ENCODE measurements at places on chromosomes 7 and 10.

GRCh38 chr7:923108-924041 lies 31.1 kb downstream of the ADAP1 start:
- DNase-seq: peak; percentile 85

DNA sequence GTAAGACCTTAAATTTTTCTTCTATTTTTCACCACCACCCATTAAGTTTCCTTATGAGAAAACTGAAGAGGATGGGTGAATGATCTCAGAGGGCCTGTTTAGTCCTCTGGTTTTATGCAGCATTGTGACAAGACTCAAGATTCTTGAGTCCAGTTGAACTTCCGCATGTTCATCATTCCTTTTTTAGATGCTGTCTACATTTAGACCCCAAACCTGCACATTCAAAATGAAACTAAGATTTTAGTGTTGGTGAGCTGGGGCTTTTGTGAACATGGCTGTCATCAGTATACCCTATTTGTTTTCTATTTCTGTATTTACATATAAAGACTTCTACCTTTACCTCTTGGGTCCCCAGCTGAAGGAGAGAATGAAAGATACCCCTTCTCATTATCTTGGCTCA lies 31.1 kb downstream of the NET1 start:
- no peak for DNase-seq

GRCh38 chr10:23754179-23754578 lies 315.3 kb downstream of the OTUD1 start:
- no peak for DNase-seq

DNA sequence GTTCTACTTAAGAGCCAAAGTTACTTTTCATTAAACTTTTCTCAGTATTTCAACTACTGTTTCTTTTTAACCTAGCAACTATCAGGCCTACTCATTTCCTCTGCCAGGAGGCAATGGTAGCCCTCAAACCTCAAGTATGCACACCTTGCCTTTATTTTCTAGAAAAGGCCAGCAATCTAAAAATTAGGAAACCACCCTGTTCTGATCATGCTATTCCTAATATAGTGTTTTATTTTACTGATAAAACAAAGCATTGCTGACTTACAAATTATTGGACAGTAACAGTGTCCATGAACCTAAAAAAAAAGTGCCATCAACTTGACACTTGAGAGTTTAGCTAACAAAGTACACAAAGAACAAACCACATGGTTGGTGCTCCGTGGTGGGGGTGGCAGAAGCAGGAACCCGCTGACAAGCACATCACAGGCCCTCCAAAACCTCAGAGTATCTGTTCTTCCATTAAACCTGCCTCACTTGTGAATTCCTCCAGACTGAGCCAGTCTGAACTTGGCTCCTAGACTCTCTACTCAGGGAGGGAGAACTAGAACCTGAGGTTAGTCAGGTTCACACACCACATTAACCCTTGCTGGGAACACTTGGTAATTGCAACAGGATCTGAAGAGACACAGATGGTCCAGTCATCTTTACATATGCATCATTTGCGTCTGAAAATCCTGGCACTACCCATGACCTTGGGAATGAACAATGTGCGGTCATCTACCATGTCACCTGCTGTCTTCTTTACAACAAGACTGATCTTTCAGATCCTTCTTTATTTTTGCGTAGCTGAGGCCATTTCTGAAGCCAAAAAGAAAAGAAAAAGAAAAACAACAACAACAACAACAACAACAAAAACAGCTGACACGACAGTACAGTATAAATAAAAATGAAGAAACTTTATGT lies 31.9 kb downstream of the PIP4K2A start:
- DNase-seq: peak; percentile 39

- DNase-seq: no peak
These were observed 193.9 kb downstream of the FAM107B start for GRCh38 chr10:14580671-14581332.

- DNase-seq: no peak
These were observed 811 bp upstream of the ARHGAP12 start for GRCh38 chr10:31929261-31930022.

DNA sequence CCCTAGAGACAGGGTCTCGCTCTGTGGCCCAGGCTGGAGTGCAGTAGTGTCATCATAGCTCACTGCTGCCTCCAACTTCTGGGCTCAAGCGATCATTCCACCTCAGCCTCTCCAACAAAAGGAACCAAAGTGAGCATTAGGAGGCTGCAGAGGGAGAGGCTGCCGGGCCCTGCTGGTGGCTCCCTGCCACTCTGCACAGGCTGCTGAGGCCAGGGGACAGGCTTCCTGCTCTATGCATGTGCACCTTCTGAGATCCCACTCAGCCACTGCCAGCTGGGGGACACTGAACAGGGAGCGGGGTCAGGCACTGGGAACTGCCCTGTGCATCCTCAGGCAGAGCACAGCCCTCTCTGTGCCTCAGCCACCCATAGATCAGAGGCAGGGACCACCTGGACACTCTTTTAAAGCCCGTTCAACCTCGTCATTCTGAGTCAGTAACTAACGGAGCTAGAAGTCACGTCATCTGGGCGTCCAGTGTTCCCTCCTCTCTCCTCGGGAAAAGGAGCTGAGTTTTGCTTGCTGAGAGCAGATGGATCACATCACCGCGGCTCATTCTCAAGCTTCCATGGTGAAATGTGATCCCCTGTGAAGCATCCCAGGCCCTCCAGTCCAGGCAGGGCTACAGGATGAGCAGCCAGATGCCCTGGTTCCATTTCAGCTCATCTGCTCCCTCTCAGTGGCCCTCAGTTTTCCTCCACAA lies 109.6 kb downstream of the MYL10 start:
- DNase-seq: no peak

- DNase-seq: no peak
These were observed 13.9 kb downstream of the PCLO start for GRCh38 chr7:83148776-83149175.

DNA sequence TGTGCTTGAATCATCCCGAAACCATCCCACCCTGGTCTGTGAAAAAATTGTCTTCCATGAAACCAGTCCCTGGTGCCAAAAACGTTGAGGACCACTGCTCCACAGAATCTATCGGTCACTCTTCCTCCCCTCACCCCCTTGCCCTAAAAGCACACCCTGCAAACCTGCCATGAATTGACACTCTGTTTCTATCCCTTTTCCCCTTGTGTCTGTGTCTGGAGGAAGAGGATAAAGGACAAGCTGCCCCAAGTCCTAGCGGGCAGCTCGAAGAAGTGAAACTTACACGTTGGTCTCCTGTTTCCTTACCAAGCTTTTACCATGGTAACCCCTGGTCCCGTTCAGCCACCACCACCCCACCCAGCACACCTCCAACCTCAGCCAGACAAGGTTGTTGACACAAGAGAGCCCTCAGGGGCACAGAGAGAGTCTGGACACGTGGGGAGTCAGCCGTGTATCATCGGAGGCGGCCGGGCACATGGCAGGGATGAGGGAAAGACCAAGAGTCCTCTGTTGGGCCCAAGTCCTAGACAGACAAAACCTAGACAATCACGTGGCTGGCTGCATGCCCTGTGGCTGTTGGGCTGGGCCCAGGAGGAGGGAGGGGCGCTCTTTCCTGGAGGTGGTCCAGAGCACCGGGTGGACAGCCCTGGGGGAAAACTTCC lies 784 bp upstream of the SERPINE1 start:
- no peak for DNase-seq

DNA sequence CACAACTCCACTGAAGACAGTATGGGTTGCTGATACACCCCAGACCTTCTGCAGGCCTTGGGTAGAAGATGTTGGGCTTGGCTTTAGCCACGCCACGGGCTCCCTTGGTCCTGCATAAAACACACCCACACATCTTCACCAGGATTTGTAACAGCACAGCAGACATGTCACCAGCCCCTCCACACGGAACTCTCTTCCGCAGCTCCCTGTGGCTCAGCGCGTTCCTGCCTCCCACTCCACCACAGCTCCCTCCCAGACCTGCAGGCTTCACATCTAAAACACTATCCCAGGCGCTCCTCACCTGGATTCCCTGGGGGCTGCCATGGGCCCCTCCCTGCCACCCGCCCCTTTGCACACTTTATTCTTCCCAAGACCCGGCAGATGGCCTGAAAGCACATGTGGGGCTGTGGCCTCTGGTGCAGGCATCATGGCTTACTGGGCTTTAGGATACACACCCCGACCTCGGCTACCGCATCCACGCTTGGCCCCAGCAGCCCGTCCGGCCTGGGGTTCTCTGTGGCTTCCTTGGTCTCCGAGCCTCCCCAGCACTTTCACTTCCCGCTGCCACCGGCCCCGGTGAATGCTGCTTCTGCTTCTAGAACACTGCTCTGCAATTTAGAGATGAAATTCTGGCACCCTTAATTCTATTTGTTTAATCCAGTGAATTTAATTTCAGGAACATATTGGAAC lies 432.9 kb downstream of the DNAJB6 start:
- no peak for DNase-seq

DNA sequence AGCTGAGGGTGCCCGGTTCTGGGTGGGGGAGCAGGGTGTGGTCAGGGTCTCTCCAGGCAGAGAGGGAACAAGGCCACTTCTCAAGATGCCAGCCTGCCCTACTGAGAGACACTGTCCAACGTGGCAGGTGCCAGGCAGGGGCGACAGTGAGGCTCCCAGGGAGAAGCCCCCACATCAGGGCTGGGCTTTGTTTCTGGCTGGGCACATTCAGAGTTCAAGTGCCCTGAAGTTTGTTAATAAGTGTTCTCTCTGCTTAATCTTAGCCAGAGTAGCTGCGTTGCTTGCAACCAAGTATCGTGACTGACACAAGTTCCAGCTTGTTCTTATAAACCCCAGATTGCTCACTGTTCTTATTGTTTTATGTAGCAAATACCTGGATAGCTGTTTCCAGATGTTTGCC lies 21.8 kb downstream of the FOXL3 start:
- DNase-seq: no peak

DNA sequence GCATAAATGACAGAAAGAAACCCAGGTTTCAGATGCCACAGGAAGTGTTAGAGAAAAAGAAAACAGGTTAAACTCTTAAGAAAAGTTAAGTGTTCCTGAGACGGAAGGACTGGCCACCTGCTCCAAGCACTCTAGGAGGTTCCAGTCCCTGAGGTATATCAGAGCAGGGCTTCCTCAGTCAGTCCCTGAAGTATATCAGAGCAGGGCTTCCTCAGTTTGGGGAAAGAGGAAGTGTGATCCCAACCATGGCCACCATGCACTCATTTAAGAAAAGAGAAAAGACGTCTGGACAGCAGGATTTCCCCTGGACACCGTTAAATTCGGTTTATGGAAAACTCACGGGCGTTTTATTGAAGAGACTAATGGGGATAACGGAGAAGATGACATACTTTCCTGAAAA lies 133.4 kb upstream of the PFKP start:
- DNase-seq: no peak

DNA sequence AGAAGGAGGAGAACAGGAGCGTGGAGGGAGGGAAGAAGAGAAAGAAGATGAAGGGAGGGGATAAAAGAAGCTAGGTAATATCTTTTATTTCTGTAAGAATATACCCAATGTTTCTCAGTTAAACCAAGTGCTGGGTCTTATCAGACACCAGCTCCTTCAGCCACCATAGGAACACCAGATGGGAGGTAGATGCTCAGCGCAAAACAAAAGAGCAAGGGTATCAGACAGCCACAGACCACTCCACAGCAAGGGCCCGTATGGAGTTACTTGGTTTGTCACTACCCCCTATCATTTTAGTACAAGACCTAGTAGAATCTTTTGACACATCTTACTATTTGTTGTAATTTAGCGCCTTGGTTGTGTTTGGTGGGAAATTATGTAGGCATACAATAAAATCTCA lies 65.9 kb upstream of the FAM133B start:
- DNase-seq: no peak

GRCh38 chr10:76998451-76998850 lies 639.2 kb downstream of the KCNMA1 start:
- no peak for DNase-seq

DNA sequence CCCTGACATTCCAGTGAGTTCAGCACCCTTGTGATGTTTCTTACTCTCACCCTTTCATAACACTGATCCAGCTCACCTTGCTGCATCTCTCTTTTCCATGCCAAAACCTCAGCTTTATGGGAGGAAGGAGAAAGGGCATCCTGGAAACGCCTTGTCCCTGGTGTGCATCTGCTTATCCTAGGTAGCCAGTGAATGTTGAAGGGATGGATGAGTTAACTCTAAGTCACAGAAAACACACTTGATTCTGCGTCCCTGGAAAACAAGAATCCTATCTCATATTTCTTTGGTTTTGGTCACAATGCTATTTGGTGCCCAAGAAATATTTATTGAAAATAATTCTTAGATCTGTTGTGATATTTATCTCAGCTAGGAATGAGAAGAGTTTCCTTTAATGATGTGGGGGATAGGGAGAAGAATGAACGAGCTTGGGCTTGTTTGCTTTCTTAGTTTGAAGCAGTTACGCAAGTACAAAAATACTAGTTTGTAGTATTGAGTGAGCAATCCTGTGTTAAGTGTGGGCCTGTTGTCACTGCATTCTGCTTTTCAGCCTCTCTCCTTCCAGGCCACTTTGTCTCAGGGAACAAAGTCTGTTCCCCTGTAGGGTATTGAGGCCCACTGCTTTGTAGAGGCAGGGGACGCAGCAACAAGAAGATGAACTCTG lies 126.5 kb downstream of the ARID5B start:
- DNase-seq: no peak

DNA sequence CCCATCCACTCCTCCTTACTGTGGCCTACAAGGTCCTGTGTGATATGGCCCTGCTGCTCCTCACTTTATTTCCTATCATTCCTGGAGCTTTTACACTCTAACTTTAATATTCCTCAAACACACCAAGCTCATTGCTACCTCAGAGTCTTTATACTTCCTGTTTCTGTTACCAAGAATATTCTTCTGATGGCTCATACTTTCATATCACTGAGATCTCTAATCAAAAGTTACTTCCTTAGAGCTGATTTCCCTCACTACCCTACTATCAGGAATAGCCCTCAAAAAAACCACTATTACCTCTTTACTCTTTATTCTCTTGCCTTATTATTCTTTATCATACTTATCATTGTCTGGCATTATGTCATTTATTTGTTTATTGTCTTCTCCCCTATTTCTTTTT lies 5.8 kb upstream of the PPP3CB start:
- DNase-seq: no peak

DNA sequence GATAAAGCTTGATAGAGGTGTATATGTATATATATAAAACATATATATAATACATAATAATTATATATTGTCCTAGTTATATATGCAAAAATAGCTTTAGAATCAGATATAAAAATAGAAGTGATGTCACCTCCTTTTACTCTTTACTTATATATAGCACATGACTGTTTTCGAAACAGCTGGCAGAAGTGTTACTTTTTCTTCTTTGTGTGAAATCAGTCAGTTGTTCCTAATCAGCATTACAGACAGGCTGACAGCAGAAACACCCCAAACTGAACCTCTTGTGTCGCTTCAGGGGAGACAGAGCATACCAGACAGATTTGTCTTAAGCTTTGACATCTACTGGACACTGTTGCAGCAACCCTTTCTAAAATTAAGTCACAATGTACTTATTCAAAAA lies 684.9 kb upstream of the CELF2 start:
- DNase-seq: no peak

DNA sequence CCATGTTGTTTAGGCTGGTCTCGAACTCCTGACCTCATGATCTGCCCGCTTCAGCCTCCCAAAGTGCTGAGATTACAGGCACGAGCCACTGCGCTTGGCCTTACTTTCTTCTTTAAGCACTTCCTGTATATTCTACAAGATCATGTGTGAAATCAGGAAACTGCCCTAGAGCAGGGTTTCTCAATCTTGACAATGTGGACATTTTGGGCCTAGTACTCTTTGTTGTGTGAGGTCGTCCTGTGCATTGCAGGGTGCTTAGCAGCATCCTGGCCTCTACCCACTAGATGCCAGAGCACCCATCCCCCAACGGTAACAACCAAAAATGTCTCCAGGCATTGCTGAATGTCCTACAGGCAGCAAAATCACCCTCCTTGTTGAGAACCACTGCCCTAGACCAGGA lies 24.7 kb downstream of the RRP12 start:
- no peak for DNase-seq
